Mesothelial cell of epicardium (in vitro differentiated cells): ENCODE measurements at places on chromosomes 1 and 21.

- DNase-seq: no peak
Measured at GRCh38 chr1:20867847-20868246, 80.7 kb upstream of the HP1BP3 start.

DNA sequence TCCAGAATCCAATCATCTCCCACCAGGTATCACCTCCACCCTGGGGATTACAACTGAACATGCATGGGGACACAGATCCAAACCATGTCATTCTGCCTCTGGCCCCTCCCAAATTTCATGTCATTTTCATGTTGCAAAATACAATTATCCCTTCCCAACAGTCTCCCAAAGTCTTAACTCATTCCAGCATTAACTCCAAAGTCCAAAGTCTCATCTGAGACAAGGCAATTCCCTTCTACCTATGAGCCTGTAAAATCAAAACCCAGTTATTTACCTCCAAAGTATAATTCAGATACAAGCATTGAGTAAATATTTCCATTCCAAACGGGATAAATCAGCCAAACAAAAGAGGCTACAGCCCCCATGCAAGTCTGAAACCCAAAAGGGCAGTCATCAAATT is 73.1 kb downstream of the USH2A start:
- no peak for DNase-seq

- no peak for DNase-seq
Measured at GRCh38 chr1:109632671-109633346, 13.2 kb downstream of the AMPD2 start.

DNA sequence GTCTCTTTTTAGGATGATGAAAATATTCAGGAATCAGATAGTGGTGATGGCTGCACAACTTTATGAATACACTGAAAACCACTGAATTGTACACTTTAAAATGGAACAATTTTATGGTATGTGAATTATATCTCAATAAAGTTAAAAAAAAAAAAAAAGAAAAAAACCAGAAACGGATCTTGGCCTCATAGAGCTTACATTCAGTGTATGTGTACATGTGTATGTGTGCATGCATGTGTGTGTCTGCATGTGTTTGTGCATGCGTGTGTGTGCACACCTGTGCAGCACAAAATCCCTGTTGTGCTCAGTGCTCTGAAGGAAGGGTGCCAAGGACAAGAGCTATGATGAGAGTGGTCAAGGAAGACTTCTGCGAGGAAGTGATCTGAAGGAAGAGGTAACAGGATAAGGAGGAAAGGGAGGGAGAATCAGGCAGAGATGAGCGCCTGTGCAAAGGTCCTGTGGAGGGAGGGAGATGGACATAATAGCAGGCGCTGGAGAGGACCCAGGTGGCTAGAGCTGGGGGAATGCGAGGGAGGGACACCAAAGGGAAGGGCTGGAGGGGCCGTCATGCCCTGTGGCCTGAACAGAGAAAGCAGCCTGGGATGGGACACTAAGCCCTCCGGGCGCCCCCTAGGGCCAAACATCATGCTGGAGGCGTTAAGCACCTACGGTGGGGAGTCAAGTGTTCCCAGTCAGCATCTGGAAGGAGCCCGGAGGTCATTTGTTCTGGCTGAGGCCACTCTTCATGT is 25.2 kb downstream of the NKAIN1 start:
- DNase-seq: no peak

DNA sequence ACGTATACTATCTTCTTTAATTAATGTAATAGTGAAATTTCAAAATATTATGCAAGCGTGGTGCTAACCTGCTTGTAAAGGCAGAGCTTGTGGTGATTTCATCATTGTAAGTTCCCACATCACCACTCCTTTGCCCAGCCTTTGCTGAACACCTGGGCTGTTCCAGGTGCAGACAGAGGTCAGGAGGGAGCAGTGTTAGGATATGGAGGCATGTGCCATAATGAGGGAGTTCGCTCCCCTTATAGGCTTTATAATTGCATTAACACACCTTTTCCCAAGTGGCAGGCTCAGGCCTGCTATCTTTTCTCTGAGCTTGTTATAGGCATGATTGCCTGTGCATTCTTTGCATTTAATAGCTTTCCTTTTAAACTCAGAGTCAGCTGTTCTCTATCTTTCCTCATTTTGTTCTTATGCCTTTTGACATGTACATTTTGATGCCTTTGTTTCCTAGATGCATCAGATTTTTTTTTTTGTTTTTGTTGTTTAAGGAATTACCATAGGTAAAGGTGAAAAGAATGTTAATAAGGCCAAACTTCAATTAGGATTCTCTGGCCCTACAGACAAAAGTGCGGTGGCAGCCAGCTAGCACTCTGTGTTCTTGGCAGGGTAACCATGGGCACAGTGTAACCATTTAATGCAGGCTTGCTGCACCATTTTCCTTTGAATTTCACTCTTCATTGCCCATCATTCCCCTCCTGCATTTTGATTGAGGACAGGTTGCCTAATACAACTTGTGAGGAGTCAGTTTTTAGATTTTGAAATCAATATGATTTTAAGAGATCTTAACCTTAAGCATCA is 12.6 kb downstream of the NPL start:
- DNase-seq: no peak

GRCh38 chr1:64469116-64469976 is 583 bp upstream of the CACHD1 start:
- DNase-seq: no peak

- DNase-seq: no peak
Measured at GRCh38 chr1:2504225-2504948, 22.0 kb downstream of the PANK4 start.

DNA sequence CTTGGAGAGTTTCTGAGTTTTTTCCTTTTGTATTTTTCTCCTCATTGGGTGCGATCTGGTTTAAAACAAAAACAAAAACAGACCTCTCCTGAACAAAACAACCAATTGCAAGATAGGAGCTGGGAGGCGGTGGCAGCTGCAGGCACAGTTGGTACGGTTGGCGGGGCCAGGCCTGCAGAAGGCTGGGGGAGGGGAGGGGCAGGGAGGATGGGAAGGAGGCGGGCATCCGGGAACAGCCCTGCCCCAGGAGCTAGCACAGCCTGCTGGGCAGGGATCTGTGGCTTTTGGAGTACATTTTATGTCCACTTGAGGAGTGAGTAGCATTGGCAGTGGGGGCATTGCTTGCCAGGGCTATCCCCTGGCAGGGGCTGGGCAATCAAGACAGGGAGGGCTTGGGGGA is 5.2 kb downstream of the CAPN9 start:
- DNase-seq: no peak

- no peak for DNase-seq
Measured at GRCh38 chr21:32132881-32133280, 146.0 kb downstream of the MIS18A start.

- no peak for DNase-seq
Measured at GRCh38 chr1:36166938-36167905, 11.3 kb downstream of the MAP7D1 start.

- DNase-seq: no peak
Measured at GRCh38 chr1:244211559-244211944, 160.5 kb downstream of the ZBTB18 start.

DNA sequence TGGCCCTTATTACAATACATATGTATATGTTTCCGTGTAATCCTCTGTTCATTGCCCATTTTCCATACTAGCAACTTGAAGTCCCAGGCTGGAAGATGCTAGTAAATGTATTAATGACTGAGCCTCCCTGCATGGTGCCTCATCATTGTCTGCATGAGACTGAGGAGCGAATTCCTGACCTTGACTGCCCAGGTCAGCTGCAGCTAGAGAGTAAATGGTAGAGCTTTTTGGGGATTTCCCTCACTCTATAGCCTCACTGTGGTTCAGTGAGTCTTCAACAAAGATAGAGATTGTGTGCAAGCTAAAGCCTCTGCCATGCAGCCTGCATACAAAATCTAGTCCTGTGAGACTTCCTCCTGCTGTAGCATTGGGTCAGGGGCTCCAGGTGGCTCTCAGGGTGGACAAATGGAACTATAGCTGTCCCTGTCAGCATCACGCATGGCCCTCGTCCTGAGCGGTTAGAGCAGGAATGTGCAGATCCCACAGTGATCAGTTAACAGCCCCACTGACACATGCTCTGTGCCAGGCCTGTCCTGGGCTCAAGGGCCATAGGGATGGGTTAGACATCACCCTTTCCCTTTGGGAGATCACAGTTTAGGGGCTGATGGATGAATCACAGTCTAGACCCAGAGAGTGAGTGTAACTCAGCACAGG is 741.7 kb downstream of the MATN1 start:
- no peak for DNase-seq

GRCh38 chr1:1435106-1435903 is at the start of gene VWA1:
TSS of gene VWA1 (plus strand) at chr1:1435690. CDS start at chr1:1435749, 59 bp downstream.
- DNase-seq: peak; percentile 68

DNA sequence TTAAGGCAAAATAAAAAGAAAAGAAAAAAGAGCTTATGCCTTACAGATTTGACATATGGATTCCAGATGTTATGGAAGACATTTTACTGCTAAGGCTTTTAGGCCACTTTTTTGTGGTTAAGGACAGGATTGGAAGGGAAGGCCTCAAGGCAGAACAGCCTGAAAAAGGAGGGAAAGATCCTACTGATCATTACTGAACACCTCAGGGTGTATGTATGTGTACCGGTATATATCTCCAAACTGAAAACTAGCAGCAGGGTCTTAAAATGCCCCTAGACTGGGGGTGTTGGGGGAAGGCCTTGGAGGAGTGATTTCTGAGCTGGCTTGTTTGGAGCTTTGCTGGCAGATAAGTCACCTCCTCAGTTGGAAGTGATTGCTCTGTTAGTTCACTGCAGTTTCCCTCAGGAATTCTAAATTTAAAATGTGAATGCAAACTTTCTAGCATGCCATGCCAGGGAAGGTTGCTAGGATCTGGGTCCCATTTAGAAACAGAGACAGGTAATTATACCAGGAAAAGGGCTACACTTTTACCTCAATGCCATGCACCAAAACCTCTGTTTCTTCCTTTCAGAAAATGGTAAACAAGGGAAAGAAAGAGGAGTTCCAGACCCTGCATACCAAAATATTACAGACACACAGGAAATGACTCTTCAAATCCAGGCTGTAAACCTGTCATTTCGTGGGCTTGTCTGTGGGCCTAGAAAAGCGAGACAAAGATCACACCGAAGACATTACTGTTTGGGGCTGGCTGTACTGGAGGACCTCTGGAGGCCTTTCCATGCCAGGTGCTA is 15.0 kb downstream of the C1orf52 start:
- DNase-seq: no peak

DNA sequence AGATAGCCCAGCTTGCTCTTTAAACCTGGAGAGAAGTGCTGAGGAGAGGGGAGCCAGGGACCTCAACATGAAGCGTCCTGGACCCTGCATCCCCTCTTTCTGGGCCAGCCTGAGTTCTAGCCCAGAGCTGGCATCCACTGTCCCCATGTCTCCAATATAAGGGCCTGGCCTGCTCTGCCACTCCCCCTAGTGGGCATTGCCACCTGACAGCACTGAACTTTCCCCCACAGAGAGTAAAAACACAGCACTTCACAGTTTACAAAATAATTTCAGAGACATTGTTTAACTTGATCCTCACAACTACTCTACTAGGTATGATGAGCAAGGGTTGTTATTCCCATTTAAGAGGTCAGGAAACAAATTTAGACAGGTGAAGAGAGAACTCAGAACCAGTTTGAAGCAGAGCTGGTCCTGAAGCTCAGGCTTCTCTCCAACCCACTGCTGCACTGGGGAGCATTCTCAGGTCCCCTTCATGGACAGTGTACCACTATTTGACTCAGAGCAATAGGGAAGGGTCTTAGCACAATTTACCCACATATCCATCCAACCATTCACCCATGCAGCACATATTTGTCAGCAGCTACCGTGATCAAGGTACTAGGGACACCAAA is 151.2 kb downstream of the DMRTA2 start:
- DNase-seq: no peak

DNA sequence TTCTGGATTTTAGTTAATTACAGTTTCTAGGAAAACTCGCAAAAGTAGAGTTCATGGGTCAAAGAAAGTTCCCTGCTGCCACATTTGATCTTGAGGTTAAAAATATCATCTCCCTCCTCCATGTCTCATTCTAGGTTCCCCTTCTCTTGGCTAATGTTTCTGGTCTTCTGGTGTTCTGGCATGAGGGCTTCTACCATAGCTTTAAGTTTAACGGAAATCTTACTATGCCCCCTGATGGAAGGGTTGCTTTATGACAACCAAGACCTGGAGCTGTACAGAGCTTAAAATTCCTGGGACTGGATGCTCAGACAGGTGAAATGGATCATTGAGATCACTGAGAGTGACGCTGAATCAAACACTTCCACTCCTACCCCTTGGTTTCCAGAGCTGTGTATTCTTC is 1881.7 kb downstream of the MRPL39 start:
- DNase-seq: no peak

GRCh38 chr1:56297904-56298303 is 281.5 kb downstream of the PLPP3 start:
- no peak for DNase-seq

- DNase-seq: no peak
Measured at GRCh38 chr1:226821719-226822085, 48.7 kb upstream of the PSEN2 start.

- no peak for DNase-seq
Measured at GRCh38 chr21:28483301-28484035, 509.2 kb downstream of the LTN1 start.

- DNase-seq: no peak
Measured at GRCh38 chr1:104163912-104164476, 414.3 kb downstream of the AMY1C start.

DNA sequence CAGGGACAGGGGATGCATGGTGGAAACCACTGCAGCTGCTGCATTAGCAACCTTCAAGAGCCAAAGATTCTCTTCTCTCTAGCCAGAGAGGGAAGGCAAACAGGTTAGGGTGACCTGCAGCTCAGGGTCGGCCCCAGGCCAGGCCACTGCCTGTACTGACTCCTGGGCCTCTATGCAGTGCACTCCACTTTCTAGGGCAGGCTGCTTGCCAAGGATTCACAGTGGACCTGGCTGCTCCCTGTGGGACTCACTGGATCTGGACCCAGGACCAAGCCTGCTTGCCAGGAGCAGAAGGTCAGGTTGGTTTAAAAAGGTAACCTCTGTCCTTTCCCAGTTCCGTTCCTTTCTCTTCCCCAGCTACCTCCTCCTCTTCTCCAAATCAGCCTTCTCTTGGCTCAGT is 52.4 kb downstream of the HIVEP3 start:
- DNase-seq: no peak

GRCh38 chr1:184647471-184647870 is 107.2 kb downstream of the EDEM3 start:
- no peak for DNase-seq

DNA sequence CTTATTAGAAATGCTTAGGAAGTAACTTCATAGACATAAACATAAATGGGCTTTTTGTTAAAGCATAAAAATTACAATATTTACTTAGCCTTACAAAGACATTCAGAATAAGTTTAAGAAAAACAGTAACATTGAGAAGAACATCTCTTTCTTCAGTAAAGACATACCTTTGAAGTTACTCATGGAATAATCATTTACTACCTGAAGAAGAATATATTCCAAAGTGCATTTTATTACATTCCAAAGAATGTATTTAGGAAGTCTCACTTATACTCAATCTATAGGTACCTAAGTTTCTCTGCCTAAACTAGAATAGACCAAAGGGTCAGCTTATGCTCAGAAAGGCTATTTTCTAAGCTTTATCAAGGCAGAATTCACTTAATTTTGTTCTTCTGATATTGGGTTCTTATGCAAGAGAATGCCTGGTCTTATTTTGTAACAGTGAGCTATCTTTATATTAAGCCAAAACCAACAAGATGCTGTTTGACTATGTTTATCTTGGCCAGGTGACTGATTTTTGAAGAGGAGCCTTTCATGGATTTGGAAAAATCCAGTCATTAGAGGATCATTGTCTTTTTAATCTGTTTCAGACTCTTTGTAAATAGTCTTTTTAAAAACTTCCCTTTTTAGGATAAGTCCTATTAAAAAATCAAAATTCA is 110.1 kb downstream of the OLFML2B start:
- no peak for DNase-seq

GRCh38 chr1:246805135-246805716 is 81.0 kb downstream of the SCCPDH start:
- DNase-seq: no peak
